HepG2 (cell line): ENCODE measurements at places on chromosomes 11 and 22.
A peak's percentile ranks its signal among the peaks of the same experiment; 100 is the strongest.

- peaks cover 3% of the 10 kb centered on the region; the same call in 1 of the 3 replicates for H3K36me3 ChIP-seq
- DNase-seq: no peak
- peaks cover 97% of the 10 kb centered on the region for H3K4me1 ChIP-seq
- H3K4me3 ChIP-seq: no peak overlapping the region
Observed at GRCh38 chr11:57785072-57785471, 23.5 kb downstream of the CTNND1 start.

DNA sequence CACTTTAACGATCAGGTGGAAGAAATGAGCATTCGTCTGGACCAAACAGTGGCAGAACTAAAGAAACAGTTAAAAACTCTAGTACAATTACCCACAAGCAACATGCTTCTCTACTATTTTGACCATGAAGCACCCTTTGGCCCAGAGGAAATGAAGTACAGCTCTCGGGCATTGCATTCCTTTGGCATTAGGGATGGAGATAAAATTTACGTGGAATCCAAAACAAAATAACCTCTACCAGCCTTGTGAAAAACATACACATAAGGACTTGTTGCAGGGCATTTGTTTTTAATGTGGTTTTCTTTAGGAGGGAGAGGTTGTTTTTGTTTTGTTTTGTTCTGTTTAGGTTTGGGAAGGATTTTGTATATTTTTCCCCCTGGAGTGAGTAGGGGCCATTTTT lies 14.2 kb upstream of the TECTA start:
- no peaks in the 10 kb centered on the region for H3K36me3 ChIP-seq
- no peak overlapping the region for H3K27ac ChIP-seq
- H3K27me3 ChIP-seq: no peaks in the 10 kb centered on the region
- peaks cover 6% of the 10 kb centered on the region for H3K4me1 ChIP-seq

GRCh38 chr11:1889224-1889930 lies 2.3 kb downstream of the PRR33 start:
- no peaks in the 10 kb centered on the region for H3K36me3 ChIP-seq
- H3K4me1 ChIP-seq: no peaks in the 10 kb centered on the region
- H3K27ac ChIP-seq: no peak overlapping the region
- DNase-seq: no peak
- peaks cover 55% of the 10 kb centered on the region for H3K27me3 ChIP-seq

DNA sequence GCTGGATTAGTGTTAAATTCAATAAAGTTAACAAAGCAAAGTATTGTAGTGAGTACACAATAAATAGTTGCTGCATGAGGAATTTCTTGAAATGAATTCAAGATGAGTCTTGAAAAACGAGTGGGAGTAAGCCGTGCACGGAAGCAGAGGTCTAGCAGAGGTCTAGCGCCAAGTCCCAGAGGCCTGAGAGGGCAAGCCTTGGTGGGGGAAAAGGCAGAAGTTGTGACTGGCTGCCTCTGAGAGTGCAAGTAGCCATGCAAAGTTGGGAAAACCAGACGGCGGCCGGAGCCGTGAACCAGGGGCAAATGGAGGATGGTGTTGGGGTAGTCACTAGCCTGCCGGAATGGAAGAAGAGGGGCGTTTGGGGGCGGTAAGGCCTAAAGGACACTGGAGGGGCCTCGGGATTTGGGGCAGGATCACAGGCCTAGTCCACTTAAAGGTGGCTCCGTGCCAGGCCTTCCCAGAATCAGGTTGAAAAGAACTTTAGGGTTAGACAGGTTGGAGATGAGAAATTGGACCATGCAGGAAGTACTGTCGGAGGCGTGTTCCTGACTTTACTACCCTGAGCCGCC lies 379 bp upstream of the SLC3A2 start:
- peak overlapping the region; percentile 93 for H3K27ac ChIP-seq
- DNase-seq: no peak

GRCh38 chr11:71145368-71145767 lies 107.0 kb downstream of the SHANK2 start:
- no peaks in the 10 kb centered on the region for H3K27me3 ChIP-seq
- H3K4me3 ChIP-seq: no peak overlapping the region
- DNase-seq: no peak
- H3K4me1 ChIP-seq: no peaks in the 10 kb centered on the region

- DNase-seq: peak; percentile 30
- no peaks in the 10 kb centered on the region for H3K27me3 ChIP-seq
- no peak overlapping the region for H3K4me3 ChIP-seq
Observed at GRCh38 chr11:34732831-34733230, 111.9 kb downstream of the EHF start.

GRCh38 chr22:49512487-49513165 lies 315.0 kb downstream of the BRD1 start:
- H3K4me3 ChIP-seq: no peak overlapping the region
- H3K27ac ChIP-seq: no peak overlapping the region
- H3K4me1 ChIP-seq: no peaks in the 10 kb centered on the region
- DNase-seq: no peak
- no peaks in the 10 kb centered on the region; the same call in 1 of the 2 replicates for H3K27me3 ChIP-seq

DNA sequence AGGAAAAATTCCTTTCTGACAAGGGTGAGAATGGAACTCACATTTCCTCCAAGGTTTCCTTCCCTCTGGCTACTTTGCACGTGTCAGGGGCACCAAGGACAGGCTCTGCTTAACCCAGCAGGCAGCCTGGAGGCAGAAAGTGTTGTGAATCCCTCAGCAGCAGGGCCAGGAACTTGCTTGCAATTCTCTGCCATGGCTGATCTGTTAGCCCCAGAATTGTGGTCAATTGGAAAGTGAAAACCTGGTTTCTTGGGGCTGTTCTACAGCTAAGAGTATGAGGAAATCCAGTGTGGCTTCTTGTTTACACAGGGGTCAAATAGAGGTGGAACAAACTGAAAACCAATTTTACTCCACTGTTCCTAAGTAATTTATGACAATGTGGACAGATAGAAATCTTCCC lies 38.3 kb upstream of the CEP295 start:
- no peak for DNase-seq
- no peaks in the 10 kb centered on the region for H3K36me3 ChIP-seq
- peaks cover 27% of the 10 kb centered on the region for H3K4me1 ChIP-seq
- H3K4me3 ChIP-seq: no peak overlapping the region

DNA sequence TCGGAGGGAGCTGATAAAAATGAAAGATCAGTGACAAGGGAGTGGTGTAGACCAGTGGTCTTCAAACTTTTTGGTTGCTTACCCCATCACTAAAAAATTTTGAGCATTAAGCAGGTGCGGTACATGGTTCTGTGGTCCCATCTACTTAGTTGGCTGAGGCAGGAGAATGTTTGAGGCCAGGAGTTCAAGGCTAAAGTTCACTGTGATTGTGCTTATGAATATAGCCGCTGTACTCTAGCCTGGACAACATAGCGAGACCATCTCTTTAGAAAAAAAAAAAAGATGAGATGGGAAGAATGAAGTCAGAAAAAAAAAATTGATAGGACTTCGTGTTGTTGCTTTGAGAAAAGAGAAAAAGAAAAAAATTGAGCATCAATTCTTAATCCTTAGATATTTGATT lies 7.8 kb downstream of the MTMR3 start:
- no peak overlapping the region for H3K27ac ChIP-seq
- no peak overlapping the region for H3K4me3 ChIP-seq
- peaks cover 26% of the 10 kb centered on the region for H3K4me1 ChIP-seq
- DNase-seq: peak; percentile 44
